ENCODE measurements at places on chromosomes 13 and 19.

DNA sequence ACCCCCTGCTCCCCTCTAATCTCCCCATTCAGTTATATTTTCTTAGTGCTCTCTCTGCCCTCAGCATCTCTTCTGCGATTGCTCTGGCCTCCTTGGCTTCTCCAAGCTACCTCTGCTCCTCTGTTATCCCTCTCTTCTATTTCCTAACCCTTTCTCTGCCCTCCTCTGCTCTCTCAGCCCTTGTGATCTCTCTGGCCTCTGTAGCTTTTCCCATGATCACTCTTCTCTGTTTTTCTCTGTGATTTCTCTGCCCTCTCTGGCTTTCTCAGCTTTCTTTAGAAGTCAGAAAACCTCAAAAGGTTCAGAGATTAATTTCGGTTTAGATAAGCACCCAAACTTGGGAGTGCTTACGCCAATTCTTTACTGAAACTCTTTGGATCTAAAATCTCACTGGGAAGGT lies 795.0 kb downstream of the DIAPH3 start:
- no peak for DNase-seq

- DNase-seq, result no peak
Measured at GRCh38 chr13:70162141-70162540, 53.9 kb upstream of the KLHL1 start.

DNA sequence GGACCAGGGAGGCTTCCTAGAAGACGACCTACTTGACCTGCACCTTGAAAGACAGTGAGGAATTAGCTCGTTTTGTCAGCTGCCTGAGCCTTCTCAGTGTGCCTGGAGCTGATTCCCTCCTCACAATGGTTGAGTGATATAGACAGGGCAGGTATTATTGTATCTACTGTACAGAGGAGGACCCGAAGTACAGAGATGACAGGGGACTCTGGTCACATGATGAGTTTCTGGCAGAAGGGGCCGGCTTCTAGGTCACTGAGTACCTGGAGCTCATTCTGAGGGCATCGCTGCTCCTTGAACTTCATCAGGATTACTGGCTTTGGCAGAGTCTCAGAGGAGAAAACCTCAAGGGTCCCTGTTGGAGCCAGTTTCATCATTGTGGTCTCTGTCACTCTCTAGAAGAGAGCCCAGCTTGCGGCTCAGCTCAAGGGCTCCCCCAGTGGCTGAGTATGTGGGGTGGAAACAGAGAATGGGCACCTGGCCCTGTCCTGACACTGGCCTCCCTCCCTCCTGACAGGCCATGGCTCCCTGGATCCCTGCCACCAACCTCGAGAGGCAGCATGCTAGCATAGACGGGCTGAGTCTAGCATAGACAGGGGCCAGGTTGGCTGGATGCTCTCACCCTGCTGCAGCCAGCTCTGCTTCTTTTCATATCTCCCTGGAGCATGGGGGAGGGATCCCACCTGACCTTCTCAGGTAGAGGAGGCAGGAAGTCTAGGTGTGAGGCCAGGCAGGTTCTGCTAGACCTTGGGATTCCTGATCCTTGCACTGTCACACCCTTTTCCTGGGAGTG lies 38.7 kb downstream of the NFIX start:
- peak; percentile 94 for DNase-seq

GRCh38 chr19:33641261-33641660 lies 19.5 kb downstream of the CHST8 start:
- no peak for DNase-seq

DNA sequence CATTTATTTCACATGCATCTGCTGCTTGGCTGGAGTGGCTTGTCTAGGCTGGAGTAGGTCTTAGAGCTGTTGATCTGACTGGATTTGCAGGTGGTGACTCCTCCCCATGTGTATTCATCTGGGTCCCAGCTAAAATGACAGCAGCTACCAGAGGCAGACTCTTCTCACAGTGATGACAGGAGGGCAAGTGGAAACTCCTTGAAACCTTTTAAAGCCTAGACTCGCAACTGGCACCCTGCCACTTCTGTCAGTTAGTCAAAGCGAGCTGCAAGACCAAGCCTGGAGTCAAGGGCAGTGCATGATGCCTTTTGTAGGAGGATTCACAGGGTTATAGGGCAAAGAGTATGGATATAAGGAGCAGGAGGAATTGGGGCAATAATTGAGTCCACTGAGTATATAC lies 65.2 kb downstream of the TEX26 start:
- peak; percentile 87 for DNase-seq

- DNase-seq, result no peak
Measured at GRCh38 chr19:48248081-48248833, 7.5 kb downstream of the CARD8 start.

- DNase-seq, result no peak
Measured at GRCh38 chr13:29865934-29866333, 15.5 kb upstream of the UBL3 start.

DNA sequence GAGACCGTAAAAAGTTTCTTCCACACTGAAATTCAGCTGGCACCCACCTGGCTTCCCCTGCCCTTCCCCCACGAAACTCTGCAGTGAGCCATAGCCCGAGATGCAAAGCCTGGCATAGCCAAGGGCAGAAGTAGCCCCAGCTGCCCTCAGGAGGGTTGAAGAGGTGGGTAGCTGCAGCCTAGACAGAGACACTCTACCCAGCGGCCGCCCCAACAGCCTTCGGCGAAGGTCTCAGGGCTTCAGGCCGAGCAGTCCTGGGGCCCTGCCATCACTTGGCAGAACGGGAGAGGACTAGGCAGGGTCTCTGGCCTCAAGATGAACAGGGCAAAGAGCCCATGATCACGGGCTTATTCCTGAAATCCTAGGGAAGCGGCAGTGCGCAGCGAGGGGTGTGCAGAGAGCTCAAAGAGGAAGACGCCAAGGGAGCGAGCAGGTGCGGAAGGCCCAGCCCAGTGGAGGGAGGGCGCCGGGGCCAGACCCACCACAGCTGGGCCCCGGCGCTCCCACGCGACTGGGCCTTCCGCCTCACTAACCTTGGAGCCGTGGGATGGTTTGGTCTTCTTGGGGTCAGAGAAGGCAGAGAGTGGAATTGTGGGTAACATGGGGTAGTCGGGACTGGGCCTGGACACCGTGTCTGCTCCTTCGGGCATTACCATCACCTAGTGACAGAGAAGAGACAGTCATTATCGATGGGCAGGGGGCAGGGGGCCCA lies 53.2 kb downstream of the MLLT1 start:
- no peak for DNase-seq

- peak; percentile 6 for DNase-seq
Measured at GRCh38 chr19:3556978-3557460, 367 bp downstream of the MFSD12 start.

DNA sequence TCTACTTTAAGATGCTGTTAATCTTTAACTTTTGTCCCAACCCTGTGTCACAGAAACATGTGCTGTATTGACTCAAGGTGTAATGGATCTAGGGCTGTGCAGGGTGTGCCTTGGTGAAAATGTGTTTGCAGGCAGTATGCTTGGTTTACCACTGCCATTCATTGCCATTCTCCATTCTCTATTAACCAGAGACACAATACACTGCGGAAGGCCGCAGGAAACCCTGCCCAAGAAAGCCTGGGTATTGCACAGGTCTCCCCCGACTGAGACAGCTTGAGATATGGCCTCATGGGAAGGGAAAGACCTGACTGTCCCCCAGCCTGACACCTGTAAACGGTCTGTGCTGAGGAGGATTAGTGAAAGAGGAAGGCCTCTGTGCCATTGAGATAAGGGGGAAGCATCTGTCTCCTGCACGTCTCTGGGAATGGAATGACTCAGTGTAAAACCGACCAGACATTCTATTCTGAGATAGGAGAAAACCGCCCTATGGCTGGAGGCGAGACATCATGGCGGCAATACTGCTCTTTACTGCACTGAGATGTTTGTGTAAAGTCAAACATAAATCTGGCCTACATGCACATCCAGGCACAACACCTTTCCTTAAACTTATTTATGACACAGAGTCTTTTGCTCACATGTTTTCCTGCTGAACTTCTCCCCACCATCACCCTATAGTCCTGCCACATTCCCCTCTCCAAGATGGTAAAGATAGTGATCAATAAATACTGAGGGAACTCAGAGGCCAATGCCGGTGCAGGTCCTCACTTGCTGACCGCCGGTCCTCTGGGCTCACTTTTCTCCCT lies 13.1 kb upstream of the ZNF888 start:
- DNase-seq, result no peak

DNA sequence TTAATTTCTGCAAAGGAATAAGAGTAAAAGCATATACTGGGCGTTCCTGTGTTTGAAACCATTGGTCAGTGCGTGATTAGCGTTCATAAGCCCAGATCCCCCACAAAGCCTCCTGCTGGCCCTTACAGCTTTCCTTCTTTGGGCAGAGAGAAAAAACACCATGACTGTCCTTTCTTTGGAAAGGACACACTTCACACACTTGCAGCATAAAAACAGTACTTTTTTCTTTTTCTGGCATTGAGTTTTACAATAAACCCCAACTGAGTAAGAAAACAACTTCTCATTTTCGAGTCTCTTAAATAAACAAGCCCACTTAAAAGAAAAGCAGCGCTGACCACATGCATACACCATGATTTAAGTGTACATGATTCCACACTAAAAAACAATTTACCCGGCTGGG lies 35.8 kb downstream of the SMAD9 start:
- no peak for DNase-seq

- DNase-seq, result peak; percentile 91
Measured at GRCh38 chr13:48437371-48437770, 24.5 kb upstream of the LPAR6 start.

DNA sequence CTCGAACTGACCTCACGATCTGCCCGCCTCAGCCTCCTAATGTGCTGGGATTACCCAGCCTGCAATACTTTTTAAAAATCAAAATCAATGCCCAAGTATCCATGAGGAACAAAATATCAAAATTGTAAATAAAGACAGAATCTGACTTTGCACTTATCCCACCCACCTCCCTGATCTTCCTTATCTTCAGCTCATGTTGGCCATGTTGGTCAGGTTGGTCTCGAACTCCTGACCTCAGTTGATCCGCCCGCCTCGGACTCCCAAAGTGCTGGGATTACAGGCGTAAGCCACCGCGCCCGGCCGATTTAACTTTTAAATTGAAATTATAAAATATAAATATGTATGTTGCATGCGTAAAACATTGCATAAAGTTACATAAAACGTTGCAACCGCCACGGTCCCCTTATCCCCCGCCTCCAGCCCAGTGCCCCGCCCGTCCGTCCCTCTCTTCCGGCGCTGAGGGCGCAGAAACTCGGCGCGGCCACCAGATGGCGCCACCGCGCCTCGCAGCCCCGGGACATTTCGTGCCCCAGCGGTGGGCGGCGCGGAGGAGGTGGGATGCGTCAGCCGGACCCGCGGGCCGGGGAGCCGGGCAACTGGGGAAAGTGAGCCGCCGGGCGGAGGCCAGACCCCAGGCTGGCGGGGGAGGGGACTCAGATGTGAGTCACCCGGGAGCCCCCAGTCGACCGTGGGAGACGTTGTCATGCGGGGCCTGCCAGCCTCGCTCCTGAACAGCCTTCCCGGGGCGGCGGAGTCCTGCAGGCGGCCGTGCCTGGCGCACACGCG lies 1.5 kb upstream of the GADD45B start:
- DNase-seq, result peak; percentile 44

DNA sequence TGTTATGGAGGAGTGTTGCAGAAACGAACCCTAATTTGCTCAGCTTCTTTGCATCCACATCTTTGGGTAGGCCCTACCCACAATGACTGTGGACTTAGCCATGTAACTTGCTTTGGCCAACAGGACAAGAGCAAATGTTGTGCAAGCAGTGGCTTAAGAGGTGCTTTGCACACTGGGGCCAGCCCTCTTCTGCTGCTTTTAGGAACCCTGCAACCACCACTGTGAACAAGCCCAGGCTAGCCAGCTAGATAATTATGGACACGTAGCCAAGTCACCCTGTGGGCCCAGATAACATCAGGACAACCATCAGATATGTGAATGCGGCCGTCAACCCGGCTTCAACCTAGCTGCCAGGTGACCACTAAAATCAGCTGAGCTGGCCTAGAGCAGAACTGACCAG lies 17.1 kb downstream of the C19orf47 start:
- DNase-seq, result no peak

- DNase-seq, result no peak
Measured at GRCh38 chr13:51066091-51066831, 44.8 kb downstream of the C13orf42 start.

DNA sequence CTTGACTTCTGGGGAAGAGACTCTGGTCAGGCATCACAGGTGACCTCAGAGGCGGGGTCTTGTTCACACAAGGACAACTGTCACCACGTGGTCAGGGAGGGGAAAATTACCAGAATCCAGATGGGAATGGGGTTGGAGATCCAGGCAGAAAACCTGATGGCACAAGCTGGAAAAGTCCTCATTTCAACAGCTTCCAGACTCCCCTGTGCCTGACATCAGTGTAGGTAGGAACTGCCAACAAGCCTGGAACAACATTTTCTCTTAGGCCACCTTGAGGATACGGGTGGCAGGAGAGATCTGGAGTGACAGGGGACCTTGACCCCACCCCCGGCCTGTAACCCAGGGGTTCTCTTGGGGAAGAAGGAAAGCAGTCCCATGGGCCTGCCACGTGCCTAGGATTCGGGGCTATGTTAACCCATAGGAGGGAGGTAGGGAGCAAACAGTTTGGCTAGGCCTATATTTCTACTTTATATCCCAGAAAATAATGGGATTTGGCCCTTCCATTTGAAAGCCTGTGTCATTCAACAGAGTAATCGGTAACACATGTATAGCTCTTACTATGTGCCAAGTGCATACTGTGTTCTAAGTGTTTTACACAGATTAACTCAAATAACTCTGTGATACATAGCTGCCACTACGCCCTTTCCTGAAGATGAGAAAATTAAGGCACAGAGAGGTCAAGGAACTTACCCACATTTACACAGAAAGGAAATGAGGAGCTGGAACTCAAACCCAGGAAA lies 44.9 kb upstream of the C13orf42 start:
- DNase-seq, result no peak

- peak; percentile 83 for DNase-seq
Measured at GRCh38 chr13:45899406-45899805, 47.9 kb upstream of the SIAH3 start.

DNA sequence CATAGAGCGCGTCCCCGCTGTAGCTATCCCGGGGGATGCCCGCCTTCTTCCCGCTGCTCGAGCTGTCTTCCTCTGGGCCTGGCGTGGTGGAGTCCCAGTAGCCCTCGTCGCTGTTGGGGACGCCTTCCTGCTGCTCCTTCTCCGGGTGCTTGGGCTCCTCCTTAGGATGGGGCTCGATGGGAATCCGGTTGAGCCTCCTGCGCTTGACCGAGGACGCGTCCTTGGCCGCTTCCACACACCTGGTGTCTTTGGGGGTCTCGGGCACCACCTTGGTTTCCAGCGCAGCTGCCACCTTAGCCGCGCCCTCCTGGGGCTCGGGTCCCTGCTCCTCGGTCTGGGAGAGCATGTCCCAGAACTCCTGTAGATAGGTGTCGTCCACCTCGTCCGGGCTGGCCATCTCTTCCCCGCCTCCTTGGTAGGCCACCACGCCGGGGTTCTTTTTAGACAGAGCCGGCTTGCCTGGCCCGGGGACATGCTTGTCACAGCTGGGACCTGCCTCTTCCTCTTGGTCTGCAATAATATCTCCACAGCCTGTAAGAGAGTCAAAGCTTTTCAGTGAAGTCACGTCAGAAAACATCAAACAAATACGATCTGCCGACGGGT lies 2.0 kb downstream of the AMER2 start:
- no peak for DNase-seq

GRCh38 chr13:105035092-105035491 lies 1500.4 kb downstream of the EFNB2 start:
- DNase-seq, result no peak

Data from DMS79 treated with DMSO at 0.1 percent for 48 hours (cell line).